ENCODE measurements at places on chromosomes 7 and 10. TPM values are rescaled to one million over a fixed set of nuclear protein-coding genes. Genes with fewer than 3 reads are reported as not detected.

DNA sequence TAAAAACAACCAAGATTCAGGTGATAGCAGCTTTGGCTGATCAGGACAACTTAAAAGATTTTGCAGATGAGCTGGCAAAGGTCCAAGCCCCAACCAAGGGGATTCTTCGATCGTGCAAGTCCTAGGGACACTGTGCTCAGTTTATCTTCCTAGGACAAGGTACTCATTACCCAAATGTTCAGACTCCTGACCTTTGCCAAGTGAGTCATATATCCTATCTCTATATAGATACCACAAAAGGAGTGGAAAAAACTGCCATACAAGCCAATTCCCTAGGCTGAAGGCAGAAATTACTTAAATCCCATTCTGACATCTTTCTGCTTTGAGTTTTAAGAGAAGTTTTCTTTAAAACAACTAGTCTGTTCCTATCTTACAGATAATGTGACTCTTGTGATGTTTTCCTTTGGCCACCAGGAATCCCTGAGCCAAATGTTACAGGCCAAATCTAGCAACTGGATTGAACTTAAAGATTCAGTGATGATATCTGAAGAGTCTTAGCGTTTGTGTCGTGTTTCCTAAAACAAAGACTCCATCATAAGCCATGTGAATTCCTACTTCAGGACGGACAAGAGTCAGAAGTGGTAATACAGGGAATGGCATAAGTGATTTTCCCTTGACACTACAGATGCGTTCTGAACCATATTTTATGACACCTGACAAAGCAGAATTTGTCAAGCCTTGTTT is 142.6 kb upstream of the ASAH2 start:
- no peak for DNase-seq

DNA sequence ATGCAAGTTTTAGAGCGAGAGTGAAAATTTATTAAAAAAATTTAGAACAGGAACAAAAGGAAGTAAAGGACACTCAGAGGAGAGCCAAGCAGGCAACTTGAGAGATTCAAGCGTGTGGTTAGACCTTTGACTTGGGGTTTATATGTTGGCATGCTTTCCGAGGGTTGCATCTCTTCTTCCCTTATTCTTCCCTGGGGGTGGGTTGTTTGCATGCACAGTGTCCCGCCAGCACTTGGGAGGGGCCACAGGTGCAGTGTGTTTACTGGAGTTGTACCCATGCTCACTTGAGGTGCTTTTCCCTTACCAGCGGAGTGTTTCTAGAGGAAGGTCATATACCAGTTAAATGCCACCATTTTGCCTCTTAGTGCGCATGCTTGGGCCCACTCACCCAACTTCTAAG is 96.3 kb downstream of the CHN2 start:
- DNase-seq, result no peak

GRCh38 chr10:123381224-123381623 is 227.0 kb downstream of the BUB3 start:
- no peak for DNase-seq

GRCh38 chr10:49359349-49360270 is 36.3 kb downstream of the DRGX start:
- peak; percentile 54 for DNase-seq

DNA sequence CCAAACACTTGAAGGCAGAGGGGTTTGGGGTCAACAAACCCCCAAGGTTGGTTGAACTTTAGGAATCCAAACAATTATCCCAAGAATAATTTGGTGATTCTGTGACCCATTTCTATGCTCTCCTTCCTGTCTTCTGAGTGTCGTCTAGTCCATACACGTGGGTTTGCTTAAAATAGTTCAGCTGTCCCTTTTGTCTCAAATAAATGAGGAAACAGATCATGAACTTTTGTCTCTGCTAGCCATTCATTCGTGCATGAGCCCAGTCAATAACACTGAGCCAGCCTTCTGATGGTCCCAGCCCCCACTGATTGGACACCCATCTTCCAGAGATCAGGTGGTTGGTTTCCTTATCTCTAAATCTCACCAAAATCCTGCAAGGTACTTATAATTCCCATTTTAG is 255.4 kb downstream of the PRPF18 start:
- no peak for DNase-seq

DNA sequence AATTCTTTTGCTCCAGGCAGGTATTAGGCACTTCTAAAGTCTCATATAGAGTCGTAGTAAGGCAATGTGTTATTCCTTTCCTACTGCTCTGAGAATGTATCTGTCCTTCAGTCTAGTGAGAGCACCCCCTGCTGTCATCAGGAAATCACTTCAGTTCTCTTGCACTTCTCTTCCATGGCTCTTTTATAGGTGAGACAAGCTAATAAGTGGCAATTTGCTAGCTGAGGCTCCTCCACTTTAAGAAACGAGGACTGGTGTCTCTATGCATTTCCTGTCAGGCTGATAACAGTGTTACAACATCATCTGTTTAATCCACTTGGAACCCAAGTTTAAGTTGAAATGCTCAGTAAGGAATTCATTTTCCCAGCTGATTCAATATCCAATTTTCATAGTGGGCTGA is 350.6 kb downstream of the TFEC start:
- no peak for DNase-seq

- DNase-seq, result no peak
These were observed 134.6 kb downstream of the ZNF438 start for GRCh38 chr10:30897048-30897447.

- no peak for DNase-seq
These were observed 7.6 kb upstream of the SLC26A3 start for GRCh38 chr7:107810626-107811025.

DNA sequence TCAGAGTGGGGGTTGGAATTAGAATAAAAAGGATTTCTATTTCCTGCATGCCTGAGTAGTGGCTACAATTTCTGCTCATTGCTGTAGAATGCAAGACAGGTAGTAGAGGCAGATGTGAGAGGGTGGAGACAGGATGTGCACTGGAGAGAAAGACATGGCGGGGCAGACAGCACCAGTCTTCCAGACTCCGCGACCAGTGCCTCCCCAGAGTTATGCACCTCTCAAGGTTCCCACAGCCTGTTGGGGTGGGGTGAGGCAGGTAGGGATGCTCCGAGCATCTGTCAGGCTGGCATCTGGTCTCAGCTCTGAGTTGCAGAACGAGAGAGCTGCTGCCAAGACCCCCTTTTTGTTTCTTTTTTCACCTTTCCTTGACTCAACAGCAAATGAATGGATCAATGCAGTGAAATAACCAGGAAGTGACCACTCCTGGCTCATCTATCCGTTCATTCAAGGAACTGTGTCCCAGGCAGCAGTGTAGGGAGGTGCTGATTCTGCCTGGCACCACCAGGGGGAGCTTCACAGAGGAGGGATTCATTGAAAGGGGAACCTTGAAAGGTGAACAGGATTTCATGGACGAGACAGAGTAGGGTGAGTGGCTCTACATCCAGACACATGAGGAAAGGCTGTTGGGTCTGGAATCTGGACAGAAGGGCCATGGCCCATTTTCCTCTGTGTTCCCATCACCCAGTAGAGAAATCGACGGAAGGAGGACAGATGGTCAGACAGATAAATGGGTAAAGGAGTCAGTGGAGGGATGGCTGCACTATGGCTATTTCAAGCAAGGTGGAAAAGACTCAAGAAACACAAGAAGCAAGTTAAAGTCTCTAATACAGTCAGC is 17.2 kb upstream of the SLC18A3 start:
- no peak for DNase-seq

GRCh38 chr7:13028036-13028824 is 340.8 kb downstream of the ARL4A start:
- no peak for DNase-seq

DNA sequence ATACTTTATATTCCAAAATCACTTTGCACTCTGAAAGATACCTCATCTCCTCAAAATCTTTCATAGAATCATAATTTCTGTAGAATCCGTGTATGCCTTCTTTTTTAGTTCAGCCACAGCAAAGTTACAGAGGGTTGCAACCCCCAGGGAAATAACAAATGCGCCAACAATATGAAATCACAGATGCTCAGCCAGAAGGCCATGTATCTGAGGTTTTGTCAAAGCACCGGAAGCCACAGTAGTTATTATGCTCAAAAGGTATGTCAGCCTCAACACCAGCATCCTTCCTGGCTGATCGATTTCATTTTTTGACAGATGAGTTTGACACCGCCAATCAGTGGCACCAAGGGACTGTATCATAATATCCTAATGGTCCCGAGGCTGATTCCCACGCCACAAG is 204.1 kb downstream of the KCNMA1 start:
- no peak for DNase-seq

- DNase-seq, result no peak
These were observed 227.2 kb downstream of the CCDC3 start for GRCh38 chr10:12774204-12774894.

DNA sequence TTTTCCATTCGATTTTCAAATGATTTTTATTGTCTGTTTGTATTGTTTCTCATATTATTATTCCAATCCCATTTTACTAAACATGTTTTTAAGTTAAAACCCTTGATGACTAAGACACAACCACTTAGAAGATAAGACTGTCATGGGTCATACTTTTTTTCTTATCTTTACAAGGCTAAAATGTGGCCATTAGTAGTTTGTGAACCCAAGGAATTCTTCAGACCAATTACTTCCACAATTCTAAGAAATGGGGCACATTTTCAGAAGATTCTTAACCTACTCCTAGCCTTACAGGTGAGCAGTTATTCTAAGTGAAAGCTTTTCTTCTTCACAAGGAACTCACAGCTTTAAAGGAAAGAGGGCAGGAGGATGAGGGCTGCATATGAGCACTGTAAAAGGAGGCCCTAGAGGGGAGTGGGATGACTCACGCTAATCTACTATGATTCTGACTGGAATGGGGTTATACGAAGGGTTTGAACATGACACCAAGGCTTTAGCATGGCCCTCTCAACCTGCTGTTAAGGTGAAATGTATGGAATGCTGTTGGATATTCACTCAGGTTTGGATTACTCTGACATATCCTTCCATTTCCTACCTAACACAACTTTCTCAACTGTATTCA is 81.0 kb downstream of the SORCS1 start:
- no peak for DNase-seq

DNA sequence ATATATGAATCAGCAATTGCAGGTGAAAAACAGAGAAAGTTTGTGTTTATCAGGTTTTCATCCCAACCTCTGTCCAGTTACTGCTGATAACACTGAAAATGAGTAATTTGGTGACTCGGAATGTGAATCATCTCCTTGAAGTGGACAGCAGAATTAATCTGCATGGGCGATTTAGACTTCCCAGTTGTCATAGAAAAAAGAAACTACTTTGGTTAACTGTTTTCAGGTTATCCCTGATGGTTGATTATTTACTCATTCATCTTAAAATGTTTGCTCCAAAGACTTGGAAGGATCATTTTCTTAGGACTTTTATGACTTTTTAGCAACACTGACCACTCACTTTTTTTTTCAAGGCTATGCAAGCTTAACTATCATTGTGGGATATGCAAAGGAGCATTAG is 504.1 kb upstream of the ANKRD30A start:
- no peak for DNase-seq

- no peak for DNase-seq
These were observed 18.2 kb upstream of the CHST3 start for GRCh38 chr10:71945819-71946474.

DNA sequence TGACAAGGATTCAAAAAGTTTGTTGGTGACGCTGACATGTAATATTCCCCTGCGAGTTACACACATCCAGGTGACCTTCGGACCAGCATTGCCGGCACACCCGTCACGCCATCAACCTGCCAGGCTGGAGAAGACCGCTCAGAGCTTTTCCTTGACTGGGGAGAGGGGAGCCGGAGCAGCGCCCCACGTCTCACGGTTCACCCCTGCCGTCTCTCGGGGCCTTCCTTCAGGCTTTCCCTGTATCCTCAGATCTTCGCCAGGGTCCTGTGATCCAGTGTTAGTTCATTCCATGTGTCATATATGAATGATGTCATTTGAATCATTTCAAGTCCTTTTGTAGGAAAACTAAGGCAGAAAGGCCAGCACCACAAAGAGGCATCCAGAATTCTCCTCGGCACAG is 127.8 kb downstream of the MGMT start:
- DNase-seq, result no peak

DNA sequence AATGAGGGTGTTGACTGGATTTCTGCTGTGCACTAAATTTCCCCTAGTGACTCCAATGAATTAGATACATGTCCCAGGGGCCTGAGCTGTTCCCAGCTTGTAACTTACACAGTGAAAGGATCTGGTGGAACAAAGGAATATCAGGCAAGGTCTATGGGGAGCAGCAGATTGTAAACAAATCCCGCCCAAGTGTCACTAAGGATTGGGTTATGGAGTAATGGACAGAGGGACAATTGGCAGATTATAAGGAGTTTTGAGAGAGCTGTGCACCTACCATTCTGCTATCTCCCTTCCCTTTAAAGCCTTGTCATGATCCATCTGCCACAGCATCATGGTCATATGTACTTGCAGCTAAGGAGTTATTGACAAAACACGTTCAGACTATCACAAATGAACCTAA is 183.0 kb downstream of the RAB11FIP2 start:
- no peak for DNase-seq

DNA sequence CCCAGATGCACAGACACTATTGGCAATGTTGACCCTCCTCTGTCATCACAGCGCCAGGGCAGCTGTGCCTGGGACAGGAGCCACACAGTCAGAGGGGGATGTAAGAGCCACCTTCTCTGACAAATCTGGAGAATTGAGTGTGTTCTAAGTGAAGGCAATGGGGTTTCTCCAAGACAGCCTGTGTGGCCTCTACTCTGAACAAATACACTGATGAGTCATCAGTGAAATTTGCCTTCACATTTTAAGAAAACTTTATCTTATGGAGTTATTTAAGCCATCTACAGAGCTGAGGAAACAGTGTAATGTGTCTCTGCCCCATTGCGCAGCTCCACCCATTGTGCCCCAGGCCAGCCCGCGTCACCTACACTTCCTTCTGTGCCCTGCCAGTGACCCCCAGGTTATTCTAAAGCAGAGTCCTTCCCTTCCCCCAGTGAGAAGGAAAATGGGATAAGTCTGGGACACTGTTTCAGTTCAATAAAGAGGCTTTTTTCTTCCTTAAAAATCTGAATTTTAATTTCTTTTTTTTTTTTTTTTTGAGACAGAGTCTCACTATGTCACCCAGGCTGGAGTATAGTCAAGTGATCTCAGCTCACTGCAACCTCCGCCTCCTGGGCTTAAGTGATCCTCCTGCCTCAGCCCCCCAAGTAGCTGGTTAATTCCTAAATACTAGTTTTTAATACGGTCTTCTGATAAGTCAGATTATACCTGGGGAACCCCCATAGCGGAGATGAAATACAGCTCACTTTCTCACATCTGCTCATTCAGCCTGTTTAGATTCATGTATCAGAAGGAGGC is 21.8 kb downstream of the AKR1E2 start:
- DNase-seq, result no peak

Gene PNLIPRP3
- not detected for total RNA-seq

Gene ZNF32
- total RNA-seq, result 30.2 TPM

Gene WNT8B
- not detected for total RNA-seq

Gene HNRNPH3
- total RNA-seq, result 121 TPM

Gene EXOC6
- 13.1 TPM for total RNA-seq

Gene UBTD1
- total RNA-seq, result 16.5 TPM

Gene DUS4L
- total RNA-seq, result 5.4 TPM

Gene DPYSL4
- 1.4 TPM for total RNA-seq

Gene TMEM26
- total RNA-seq, result 0.81 TPM

Gene HOGA1
- total RNA-seq, result 1.5 TPM

Gene BTBD16
- total RNA-seq, result 0.14 TPM

Gene LRRC27
- total RNA-seq, result 6.5 TPM
